Daoy (cell line): ENCODE measurements at places on chromosomes 7 and 10. TPM values are rescaled to one million over a fixed set of nuclear protein-coding genes. Genes with fewer than 3 reads are reported as not detected.

- DNase-seq, result no peak
Measured at GRCh38 chr7:2802504-2803341, 41.4 kb downstream of the GNA12 start.

The PRSS37 gene
- total RNA-seq, result not detected in 2 replicates

GRCh38 chr7:37441816-37442215, 6.8 kb downstream of the ELMO1 start:
- no peak for DNase-seq

The MRC1 gene
- not detected in 2 replicates for total RNA-seq

The FRA10AC1 gene
- total RNA-seq, result 2.5 and 3.2 TPM in 2 replicates

The BMS1 gene
- 30.3 and 34.9 TPM in 2 replicates for total RNA-seq

The BMPER gene
- 0.09 and 1.6 TPM in 2 replicates for total RNA-seq

- DNase-seq, result no peak
Measured at GRCh38 chr7:569071-569855, 49.6 kb upstream of the PDGFA start.

GRCh38 chr7:74493295-74493694, 39.6 kb downstream of the GTF2IRD1 start:
- DNase-seq, result no peak

DNA sequence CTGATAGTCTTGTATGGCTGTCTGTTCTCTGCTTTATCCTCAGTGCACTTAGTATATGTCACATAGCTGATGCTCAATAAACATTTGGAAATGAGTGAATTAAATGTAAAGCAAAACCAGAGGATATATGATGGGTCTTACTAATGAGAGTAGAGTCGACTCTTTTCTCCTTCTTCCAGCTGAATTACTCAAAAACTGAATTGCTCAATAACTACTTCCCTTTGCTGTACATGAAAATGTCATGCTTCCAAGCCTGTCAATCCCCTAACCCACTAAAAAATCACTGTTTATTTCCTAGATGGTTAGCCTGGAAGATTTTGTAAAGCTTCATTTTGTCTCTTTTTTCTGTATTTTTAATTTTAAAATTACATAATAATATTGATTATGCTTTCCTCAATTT, 88.0 kb downstream of the OR13A1 start:
- no peak for DNase-seq

DNA sequence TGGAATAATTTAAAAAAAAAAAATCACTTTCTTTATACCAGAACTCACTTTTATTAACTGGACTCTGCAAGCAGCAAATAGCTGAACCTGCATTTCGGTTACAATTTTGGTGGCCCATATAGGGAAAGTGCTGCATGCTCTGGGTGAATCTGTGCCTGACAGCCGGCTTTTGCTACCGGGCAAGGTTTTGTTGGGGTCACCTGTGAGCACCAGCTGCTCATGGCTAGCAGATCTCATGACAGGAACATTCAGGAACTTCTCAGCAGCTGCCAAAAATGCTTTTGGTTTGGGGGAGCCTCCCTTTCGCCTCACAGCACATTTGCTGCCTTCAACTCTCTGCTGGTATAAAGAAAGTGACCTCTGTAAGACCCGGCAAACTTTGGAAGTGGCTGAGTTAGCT, 13.2 kb upstream of the CREB3L2 start:
- DNase-seq, result no peak

- DNase-seq, result peak; percentile 23
Measured at GRCh38 chr7:116802144-116802745, 60.1 kb upstream of the CAPZA2 start.

- no peak for DNase-seq
Measured at GRCh38 chr10:11159543-11160215, 142.0 kb downstream of the CELF2 start.

DNA sequence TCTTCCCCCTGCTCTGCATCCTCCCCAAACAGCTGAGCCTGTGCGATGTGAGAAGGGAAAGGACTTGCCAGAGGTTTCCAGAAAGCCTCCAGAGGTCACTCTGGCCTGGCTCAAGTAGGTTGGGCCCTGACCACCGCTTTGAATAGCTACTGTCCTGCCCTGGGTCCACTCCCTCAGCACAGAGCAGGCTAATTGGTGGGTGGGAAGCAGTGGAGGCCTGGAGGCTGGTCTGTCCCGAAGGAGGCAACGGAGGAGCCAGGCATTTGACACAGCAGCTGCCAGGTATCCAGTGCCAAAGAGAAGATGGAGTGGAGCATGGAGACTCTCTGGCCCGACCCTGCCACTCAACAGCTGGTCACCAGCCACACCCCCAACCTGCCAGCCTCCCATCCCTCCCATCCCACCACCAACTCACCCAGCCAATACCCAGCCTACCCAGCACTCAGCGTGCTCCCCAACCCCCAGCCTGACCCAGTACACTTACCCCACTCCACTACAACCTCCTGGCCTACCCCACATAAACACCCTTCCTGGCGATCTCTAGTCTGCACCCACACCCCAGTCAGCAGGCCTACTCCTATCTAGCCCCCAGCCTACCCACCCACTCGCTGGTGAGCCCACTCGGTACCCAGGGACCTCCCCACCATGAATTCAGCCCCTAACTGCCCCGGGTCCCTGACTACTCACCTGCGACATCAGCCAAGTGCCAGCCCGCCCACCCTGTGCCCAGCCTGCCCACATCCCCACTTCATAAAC, 64.6 kb upstream of the COL13A1 start:
- DNase-seq, result no peak

GRCh38 chr10:22366435-22366703, 21.1 kb downstream of the SPAG6 start:
- DNase-seq, result no peak

GRCh38 chr10:19461588-19461987, 354.6 kb upstream of the PLXDC2 start:
- DNase-seq, result no peak

The PRPS1L1 gene
- total RNA-seq, result not detected in 2 replicates

The EN2 gene
- total RNA-seq, result 1.4 and 3.5 TPM in 2 replicates

The CALCR gene
- not detected in 2 replicates for total RNA-seq

DNA sequence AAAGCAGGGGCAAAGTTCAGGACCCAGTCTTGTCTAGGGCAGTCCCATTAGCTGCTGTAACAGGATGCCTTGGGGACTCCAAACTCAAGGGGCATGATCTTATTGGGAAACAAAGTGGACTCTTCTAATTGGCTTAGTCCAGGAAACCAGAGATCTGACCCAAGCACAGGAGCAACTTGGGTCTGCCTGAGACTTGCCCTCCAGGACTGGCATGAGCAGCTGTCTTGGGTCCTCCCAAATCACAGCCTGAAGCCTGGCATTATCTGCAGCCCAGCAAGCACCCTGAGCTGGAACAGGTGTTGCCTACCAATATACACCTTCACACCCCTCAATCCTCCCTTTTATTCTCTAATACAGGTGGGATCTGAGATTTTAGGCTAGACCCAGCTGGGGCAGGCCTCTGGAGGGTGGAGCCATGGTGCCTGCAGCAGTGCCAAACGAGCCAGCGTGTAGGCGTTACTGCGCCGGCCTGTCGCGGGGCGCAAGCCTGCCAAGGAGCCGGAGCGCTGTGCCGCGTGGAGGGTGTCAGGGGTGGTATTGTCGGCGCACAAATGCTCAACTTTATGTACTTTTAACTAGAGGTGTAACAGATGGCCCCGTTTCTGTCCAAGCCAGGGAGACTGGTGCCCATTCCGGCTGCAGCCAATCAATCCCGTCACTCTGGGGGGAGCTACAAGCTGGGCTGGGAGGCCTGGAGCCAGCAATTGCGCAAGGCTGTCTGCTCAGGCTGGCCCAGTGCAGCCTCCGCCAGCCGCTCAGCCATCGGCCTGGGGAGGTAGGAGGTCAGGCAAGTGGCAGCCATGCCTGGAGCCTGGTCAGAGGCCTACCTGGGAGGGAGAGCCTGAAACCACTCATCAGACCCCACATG, 12.8 kb upstream of the LBX1 start:
- no peak for DNase-seq

- no peak for DNase-seq
Measured at GRCh38 chr7:99090771-99091542, 53.0 kb downstream of the SMURF1 start.

DNA sequence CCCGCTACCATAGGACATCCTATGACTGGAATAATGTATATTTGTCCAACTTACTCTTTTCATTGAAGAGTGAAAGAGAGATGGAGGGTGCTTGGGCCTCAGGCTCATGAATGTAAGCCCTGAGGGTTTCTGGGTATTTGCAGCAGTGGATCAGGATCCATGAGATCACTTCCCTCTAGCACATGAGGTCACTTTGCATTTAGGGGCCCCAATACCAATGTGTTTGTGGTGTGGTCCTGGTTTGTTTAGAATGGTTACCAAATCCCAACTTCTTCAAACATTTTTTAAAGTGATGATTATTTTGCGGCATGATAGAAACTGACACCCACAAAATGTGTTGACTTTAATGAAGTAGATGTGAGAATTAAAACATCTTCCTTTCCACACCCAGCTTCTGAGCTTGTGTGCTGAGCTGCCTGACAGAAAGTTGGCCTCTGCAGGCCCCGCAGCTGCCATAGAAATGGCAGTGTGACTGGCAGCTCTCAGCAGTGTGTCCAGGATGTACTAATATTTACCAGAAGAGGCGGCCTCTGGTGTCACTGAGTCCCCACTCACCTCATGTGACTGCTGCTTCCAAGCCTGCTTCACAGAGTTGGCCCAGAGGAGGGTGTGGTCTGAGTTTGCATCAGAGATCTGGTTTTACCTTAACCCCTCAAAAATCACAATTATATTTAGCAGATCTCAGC, 447.6 kb upstream of the NPVF start:
- DNase-seq, result no peak
